ENCODE measurements at places on chromosomes 2 and 18.

DNA sequence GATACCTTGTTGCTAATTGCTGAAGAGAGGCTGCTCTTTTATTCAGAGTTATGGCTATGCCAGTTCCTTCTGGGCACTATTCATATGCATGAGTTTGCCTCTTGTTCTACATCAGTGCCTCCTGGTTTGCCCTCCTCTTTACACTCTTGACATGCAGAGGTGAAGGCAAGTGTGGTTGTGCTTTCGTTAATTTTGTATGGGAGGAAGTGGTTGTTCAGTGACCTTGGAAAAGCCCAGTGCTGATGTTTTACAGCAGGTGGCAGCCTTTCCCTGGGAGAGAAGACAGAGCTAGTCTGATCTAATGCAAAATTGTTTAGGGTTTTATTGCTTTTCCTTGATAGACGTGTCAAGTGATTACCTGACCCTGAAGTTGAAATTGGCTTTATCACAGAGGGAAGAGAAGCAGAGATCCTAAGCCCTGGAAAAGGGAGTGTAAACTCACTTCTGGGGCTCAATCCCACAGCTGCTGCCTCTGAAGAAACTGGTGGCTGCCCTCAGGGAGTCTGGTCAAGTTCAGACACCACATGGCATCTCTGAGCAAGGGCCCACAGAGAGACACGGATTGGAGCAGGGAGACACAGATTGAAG is 30.5 kb upstream of the VPS54 start:
- peak; percentile 83 for DNase-seq

GRCh38 chr2:224887141-224887540 is 155.1 kb downstream of the DOCK10 start:
- DNase-seq, result peak; percentile 54

GRCh38 chr2:224039080-224039769 is at the start of gene SERPINE2:
SERPINE2 (minus strand) TSS chr2:224039286; CDS start chr2:224001900, 37,386 bp downstream.
- DNase-seq, result peak; percentile 58

- DNase-seq, result no peak
Observed at GRCh38 chr18:10659000-10659399, 133.2 kb downstream of the NAPG start.

GRCh38 chr2:216792222-216793021 is 67.4 kb downstream of the TNP1 start:
- DNase-seq, result peak; percentile 6

- no peak for DNase-seq
Observed at GRCh38 chr18:3472681-3473544, 22.9 kb downstream of the TGIF1 start.

Measured in fibroblast of pulmonary artery (primary cell).